ENCODE measurements at places on chromosomes 4 and X.
A peak's percentile ranks its signal among the peaks of the same experiment; 100 is the strongest.

DNA sequence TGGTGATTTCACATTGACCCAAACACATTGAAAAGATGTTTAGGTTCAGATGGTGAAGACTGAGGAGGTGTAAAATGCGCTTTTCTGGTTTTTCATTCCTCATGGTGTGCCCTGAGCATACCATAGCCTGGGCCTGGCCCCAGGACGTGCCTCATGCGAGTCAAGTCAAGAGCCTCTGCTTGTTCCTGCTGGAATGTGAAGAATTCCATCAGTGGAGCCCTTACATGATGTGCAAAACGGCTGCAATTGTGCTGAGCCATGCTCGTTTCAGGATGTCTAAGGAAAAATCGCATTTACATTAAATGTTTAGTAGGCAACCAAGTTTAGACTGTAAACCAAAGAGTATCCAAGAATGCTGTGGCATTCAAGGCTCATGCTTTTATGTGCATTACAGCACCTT lies 34.9 kb downstream of the GYG2 start:
- DNase-seq: no peak
- H3K27ac ChIP-seq: no peak overlapping the region
- peaks cover 23% of the 10 kb centered on the region for H3K36me3 ChIP-seq
- no peaks in the 10 kb centered on the region for H3K4me1 ChIP-seq
- no peaks in the 10 kb centered on the region for H3K27me3 ChIP-seq

DNA sequence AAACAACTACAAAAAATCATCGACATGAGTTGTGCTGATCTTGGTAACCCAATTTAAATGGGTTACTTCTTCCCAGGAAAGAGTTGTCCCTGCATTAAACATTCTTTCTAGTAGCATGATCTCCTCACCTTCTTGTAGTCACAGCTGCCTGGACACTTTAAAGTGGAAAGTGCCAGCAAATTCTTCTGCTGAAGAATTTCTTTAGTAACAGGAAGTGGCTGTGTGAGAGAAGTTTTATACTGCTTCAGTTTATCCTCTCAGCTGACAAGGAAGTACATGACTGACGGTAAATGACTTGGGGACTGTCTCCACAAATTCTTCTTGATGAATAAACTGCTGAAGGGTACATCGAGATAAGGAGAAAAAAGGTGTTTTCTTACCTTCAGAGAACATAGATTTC lies 18.2 kb upstream of the TNIP3 start:
- H3K27ac ChIP-seq: peak overlapping the region; percentile 9
- H3K4me3 ChIP-seq: no peak overlapping the region
- no peaks in the 10 kb centered on the region for H3K36me3 ChIP-seq
- DNase-seq: no peak

DNA sequence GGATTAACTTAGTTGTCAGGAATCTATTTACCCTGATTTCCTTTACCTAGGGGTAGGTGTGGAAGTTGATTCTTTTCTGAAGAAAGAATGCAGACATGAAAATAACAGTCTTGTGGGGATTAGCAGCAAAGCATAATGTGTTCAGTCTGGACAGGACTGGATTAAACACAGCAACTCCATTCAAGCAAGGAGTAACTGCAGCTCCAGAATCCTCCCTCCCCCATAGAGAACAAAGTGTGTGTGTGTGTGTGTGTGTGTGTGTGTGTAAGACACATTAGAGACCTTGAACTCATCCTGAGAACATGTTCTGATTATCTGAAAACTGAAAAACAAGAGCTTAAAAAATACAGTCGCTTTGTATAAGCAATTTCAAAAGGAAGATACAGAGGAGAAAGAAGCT lies 9.3 kb downstream of the C4orf54 start:
- H3K27ac ChIP-seq: no peak overlapping the region
- H3K4me3 ChIP-seq: no peak overlapping the region
- no peaks in the 10 kb centered on the region for H3K4me1 ChIP-seq
- no peak for DNase-seq
- peaks cover 30% of the 10 kb centered on the region for H3K27me3 ChIP-seq
- no peaks in the 10 kb centered on the region for H3K36me3 ChIP-seq

GRCh38 chr4:139184129-139184528 lies 7.1 kb upstream of the ELF2 start:
- H3K4me1 ChIP-seq: peaks cover 11% of the 10 kb centered on the region
- no peaks in the 10 kb centered on the region for H3K36me3 ChIP-seq
- no peak overlapping the region for H3K4me3 ChIP-seq
- H3K27ac ChIP-seq: no peak overlapping the region
- peak; percentile 48 for DNase-seq

- no peak overlapping the region for H3K4me3 ChIP-seq
- H3K27me3 ChIP-seq: no peaks in the 10 kb centered on the region
- DNase-seq: no peak
- no peaks in the 10 kb centered on the region for H3K36me3 ChIP-seq
These were observed 241.0 kb upstream of the POF1B start for GRCh38 chrX:85620466-85620865.

DNA sequence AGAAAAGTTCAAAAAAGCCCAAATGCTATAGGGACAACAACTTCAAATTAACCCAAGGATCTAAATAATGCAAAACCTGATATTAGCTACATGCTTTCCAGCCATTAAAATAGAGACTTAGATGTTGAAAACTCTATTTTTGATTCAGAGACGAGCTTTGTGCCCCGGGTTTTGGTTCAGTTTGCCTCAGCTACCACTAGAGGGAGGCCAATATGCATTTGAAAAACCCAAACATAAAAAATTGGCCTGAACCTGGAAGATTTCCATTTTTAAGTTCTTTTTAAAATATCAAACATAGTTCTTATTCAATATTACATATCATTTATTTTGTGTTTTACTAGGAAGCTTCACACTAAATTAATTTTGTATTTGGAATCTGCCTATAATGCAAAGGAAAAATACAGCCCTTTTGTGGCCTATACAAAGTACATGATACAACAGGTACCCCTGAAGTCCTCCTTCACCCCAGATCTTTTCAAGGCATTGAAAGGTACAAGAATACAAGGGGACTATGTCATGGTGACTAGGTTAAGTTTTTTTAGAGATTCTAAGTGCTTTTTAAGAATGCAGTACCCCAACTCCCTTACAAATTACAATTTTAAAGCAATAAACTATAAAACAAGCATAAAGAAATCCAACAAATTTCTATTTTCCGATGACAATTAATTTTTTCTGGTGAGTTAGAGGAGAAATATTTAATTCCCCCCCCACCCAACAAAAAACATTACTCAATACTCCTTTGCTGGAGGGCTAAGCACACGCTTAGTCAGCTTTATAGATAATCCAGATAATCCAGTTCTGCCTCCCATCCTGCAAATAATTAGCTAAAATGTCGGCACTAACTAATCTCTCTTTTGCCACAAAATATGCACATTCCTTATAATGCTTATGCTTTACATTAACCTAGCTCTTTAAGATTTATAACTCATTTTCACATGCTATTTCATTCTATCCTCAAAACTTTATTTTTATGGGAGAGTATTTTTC lies 97.7 kb upstream of the PTPN13 start:
- H3K36me3 ChIP-seq: no peaks in the 10 kb centered on the region
- DNase-seq: peak; percentile 66
- peaks cover 54% of the 10 kb centered on the region for H3K4me1 ChIP-seq
- H3K27ac ChIP-seq: peak overlapping the region; percentile 83
- H3K4me3 ChIP-seq: no peak overlapping the region
- no peaks in the 10 kb centered on the region for H3K27me3 ChIP-seq

DNA sequence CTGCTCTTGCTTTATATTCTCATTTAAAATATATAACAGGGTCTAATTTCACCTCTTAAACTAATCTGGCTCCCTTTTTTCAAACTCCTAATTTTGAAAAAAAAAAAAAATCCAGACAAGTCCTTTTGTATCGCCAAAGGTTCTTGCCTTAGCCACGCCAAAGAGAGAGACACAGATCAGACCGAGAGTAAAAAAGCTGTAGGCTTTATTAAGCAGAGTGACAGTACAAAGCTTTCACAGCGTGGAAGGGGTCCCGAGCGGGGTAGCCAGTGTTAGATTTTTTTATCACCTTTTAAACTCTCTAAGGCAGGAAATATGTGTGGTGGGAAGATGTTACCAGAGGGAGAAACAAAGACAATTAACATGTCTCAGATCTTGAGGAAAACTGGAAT lies 54.1 kb downstream of the PAGE2 start:
- H3K36me3 ChIP-seq: no peaks in the 10 kb centered on the region
- DNase-seq: no peak
- no peak overlapping the region for H3K27ac ChIP-seq
- no peak overlapping the region for H3K4me3 ChIP-seq
- no peaks in the 10 kb centered on the region for H3K27me3 ChIP-seq
- H3K4me1 ChIP-seq: no peaks in the 10 kb centered on the region

DNA sequence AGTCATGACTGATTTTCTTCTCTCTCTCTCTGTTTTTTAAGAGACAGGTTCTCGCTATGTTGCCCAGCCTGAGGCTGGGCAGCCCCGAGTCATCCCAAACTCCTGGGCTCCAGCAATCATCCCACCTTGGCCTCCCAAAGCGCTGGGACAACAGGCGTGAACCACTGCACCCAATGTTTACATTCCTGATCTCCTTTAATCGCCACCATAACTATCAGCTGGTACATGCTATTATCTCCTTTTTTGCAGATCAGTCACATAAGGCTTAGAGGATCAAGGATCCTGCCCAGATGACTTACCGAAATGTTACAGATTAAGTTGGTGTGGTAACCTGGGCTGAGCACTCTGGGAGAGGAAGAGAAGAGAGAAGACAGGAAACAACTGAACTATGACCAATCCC lies 1.5 kb upstream of the USP46 start:
- H3K27me3 ChIP-seq: no peaks in the 10 kb centered on the region
- no peaks in the 10 kb centered on the region for H3K36me3 ChIP-seq
- DNase-seq: no peak
- no peak overlapping the region for H3K4me3 ChIP-seq

GRCh38 chr4:86974551-86974994 lies 39.8 kb downstream of the AFF1 start:
- peak; percentile 88 for DNase-seq
- H3K27me3 ChIP-seq: no peaks in the 10 kb centered on the region
- no peaks in the 10 kb centered on the region for H3K36me3 ChIP-seq
- no peak overlapping the region for H3K4me3 ChIP-seq
- peaks cover 71% of the 10 kb centered on the region for H3K4me1 ChIP-seq

- no peak overlapping the region for H3K27ac ChIP-seq
- DNase-seq: no peak
- peaks cover 6% of the 10 kb centered on the region for H3K4me1 ChIP-seq
- no peaks in the 10 kb centered on the region for H3K36me3 ChIP-seq
These were observed 71.8 kb upstream of the FHDC1 start for GRCh38 chr4:152864361-152864760.

DNA sequence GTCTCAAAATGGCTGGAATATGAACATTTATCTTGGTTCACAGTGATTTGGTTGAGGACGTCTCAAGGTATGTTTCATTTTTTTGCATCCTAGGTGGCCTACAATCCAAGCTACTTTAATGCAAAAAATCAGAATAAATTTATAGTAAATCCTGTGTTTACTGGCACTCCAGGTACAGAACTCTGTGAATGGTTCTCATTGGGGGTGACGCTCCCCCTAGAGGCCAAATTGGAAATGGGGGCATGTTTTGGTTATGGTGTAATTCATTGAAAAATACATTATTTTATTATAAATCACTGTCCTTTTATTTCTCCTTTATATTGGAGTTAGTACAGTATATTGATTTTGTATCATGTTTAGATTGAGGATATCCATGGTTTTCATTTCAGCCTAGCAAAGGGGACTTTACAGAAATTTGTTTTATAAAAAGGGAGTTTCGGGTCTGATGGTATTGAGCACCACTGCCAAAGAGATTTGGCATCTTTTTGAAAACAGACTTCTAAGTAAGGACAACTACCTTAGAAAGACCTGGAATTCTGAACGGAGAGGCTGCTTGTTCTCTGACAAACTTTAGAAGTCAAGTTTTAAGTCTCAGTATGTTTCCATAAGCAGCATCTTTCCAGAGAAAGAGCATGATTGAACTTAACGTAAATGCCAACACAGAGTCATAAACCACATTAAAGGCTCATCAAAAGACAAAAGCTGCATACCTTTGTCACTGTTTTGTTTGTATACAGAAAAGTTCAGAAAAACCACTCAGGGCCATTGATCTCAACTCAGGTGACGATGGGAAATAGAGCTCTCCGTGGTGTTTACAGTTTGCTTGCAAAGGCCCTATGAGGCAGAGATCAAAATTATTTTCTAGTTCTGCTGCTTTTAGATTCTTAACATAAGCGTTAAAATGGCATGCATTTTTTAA lies 19.4 kb downstream of the MTM1 start:
- no peak overlapping the region for H3K27ac ChIP-seq
- H3K27me3 ChIP-seq: no peaks in the 10 kb centered on the region
- H3K4me3 ChIP-seq: no peak overlapping the region

- no peak for DNase-seq
- no peak overlapping the region for H3K4me3 ChIP-seq
- H3K27me3 ChIP-seq: no peaks in the 10 kb centered on the region
- H3K36me3 ChIP-seq: no peaks in the 10 kb centered on the region
These were observed 63.2 kb downstream of the MGST2 start for GRCh38 chr4:139728840-139729239.

DNA sequence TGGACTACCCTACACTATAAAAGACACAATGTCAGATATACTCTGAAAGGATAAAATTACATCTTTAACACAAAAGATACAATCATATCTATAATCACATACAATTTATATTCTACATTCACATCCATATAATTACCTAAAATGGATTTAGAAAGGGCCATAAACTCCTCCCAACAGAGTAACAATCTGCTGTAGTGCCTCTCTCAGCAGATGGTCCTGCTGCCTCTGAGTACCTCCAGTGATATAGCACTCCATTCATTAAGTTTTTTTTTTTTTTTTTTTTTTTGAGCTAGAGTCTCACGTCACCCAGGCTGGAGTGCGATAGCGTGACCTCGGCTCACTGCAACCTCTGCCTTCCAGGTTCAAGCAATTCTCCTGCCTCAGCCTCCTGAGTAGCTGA lies 7.4 kb downstream of the ANKRD37 start:
- no peaks in the 10 kb centered on the region for H3K27me3 ChIP-seq
- DNase-seq: no peak

DNA sequence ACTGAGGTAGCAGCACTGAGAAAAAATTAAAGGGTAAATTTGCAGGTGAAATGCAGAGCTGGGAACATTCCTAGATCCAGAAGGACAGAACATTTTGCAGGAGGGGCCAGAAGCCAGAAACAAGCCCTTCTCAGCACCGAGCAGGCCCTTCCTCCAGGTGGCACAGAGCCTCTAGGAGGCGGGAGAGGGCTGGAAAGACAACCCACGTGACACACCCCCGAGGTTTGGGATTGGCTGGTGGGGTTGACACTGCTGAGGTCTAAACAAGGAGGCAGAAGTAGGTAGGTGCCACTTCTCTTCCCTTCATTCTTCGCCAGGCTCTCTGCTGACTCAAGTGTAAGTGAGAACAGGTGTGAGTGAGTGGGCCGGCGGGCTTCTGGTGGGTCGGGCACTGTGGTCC lies at the start of gene PAGE4:
PAGE4 (plus strand) TSS at position 288 of the 400 bp plus-strand sequence. CDS start 1,126 bp downstream, outside the sequence.
- H3K36me3 ChIP-seq: no peaks in the 10 kb centered on the region
- H3K4me3 ChIP-seq: no peak within 1 kb of the TSS

- peak overlapping the region; percentile 52 for H3K4me3 ChIP-seq
- no peaks in the 10 kb centered on the region for H3K27me3 ChIP-seq
- peaks cover 55% of the 10 kb centered on the region for H3K4me1 ChIP-seq
- H3K27ac ChIP-seq: peak overlapping the region; percentile 88
These were observed 7.5 kb upstream of the BCOR start for GRCh38 chrX:40104985-40105834.

- H3K4me1 ChIP-seq: no peaks in the 10 kb centered on the region
- H3K36me3 ChIP-seq: no peaks in the 10 kb centered on the region
- H3K4me3 ChIP-seq: no peak overlapping the region
- peaks cover 15% of the 10 kb centered on the region for H3K27me3 ChIP-seq
These were observed 591.3 kb upstream of the FTHL17 start for GRCh38 chrX:31663172-31663571.

- no peaks in the 10 kb centered on the region for H3K36me3 ChIP-seq
- H3K27ac ChIP-seq: no peak overlapping the region
- no peak for DNase-seq
These were observed 14.0 kb downstream of the MTM1 start for GRCh38 chrX:150582338-150582948.
